Type B pancreatic cell (in vitro differentiated cells): ENCODE measurements at places on chromosomes 6 and 20. TPM values are rescaled to one million over a fixed set of nuclear protein-coding genes. Genes with fewer than 3 reads are reported as not detected.

Gene PSMB1
- total RNA-seq: 150 and 158 TPM in 2 replicates

Gene TCF15
- 0.94 TPM in 1 of 2 replicates, not detected in the other for total RNA-seq

Gene SPINT4
- total RNA-seq: not detected in 2 replicates

DNA sequence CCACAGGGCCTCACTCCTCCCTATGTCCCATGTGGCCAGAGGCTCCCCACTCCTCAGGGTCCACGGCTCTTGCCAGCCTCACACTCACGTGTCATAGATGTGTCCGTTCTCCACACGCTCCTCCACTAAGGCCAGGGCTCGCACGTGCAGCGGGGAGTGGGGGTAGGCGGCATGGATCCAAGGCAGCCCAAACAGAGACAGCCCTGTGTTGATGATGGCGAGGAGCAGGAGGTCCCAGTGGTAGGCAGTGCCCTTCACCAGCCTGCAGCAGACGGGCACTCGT lies 10.3 kb downstream of the SLC4A11 start:
- no peak for DNase-seq

DNA sequence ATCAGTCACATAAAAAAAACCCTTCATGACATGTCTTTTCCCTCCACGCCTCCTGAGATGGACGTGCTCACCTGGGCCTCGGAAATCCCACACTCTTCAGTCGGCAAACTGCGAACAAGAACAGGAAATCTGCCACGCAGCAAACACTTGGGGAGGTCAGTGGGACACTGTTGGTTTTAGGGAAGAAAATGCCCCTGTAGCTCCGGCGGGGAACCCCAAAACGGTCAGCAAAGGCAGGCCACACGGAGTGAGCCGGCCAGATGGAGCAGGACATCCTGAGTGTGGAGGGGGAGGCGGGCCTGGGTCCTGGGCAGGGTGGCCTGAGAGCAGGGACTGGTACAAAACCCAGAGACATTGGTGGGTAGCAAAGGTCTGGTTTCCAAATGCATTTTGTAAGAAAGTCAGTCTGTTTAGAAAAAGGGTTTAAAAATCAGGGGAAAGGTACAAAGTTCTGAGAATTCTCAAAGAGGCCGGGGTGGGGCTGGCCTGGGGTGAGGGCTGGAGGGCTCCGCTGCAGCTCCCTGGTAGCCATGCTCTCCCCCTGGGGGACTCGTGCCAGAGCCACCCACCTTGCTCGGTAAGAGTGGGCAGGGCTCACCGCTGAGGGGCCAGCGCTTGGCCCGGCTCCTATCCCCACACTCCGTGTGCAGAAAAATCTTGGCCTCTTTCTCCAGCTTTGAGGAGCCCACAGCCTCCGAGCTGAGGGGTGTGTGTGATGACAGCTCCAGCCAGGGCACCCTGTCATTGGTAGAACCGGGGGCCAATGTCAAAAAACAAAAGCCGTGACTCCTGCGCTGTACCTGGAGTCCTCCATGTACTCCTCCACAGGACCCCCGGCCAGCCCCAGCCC lies 5.2 kb downstream of the SLC2A4RG start:
- no peak for DNase-seq

- no peak for DNase-seq
Observed at GRCh38 chr6:4973982-4974745, 29.7 kb downstream of the RPP40 start.

GRCh38 chr6:9136141-9136822 lies 700.9 kb upstream of the SLC35B3 start:
- no peak for DNase-seq
